Karpas-422 (cell line): ENCODE measurements at places on chromosomes 11 and 22. TPM values are rescaled to one million over a fixed set of nuclear protein-coding genes. Genes with fewer than 3 reads are reported as not detected.

DNA sequence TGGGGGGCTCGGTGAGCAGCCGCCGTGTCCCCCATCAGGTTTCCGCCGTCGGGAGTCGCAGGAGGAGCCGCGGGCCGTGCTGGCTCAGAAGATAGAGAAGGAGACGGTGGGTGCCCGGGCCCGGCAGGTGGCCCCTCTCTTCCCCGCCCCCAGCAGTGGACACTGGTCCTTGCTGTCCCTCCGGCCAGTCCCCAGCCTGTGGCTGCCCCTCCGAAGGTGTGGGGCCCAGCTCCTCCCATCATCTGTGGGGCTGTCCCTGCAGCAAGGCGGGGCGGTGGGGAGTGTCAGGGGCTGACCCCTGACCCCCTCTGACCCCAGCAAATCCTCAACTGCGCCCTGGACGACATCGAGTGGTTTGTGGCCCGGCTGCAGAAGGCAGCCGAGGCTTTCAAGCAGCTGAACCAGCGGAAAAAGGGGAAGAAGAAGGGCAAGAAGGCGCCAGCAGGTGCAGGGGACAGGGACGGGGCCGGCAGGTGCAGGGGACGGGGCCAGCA is 15.3 kb downstream of the EPS8L2 start:
- peak; percentile 55 for DNase-seq

- peak; percentile 68 for DNase-seq
These were observed 497.2 kb downstream of the NTM start for GRCh38 chr11:131867457-131868257.

DNA sequence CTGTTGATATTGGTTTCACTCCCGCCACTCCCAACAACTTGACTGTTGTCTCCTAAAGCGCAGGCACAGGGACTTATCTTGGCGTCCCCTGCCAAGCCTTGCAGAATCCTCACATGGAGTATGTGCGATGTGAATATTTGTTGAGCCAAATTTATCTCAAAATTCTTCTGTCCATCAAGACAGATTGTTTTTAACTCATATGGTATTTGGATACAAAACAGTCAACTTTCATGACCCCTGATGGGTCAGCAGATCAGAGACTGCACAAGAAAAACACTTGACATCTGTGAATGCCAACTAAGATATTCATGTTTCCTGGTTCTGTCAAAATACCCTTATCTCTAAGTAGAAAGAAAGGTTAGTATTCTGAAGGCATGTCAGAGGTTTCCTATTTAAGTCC is 221.7 kb upstream of the BLID start:
- no peak for DNase-seq

- DNase-seq = no peak
These were observed 6.8 kb downstream of the SLN start for GRCh38 chr11:107705027-107705426.

GRCh38 chr11:35583843-35584242 is 34.4 kb upstream of the FJX1 start:
- no peak for DNase-seq

GRCh38 chr11:8684600-8685290 is 2.2 kb downstream of the RPL27A start:
- no peak for DNase-seq

- no peak for DNase-seq
These were observed 49.3 kb downstream of the ME3 start for GRCh38 chr11:86623041-86623621.

DNA sequence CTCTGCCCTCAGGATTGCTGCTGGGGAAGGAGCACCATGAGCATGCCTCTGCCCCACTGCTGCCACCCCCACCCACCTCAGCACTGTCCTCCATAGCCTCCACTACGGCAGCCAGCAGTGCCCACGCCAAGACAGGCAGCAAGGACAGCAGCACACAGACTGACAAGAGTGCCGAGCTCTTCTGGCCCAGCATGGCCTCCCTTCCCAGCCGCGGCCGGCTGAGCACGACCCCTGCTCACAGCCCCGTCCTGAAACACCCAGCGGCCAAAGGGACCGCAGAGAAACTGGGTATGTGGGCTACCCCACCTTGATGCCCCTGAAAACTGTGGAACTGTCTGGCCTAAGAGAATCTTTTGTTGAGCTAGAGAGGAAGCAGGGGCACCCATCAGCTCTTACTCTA is 101.0 kb downstream of the AMOTL1 start:
- no peak for DNase-seq

DNA sequence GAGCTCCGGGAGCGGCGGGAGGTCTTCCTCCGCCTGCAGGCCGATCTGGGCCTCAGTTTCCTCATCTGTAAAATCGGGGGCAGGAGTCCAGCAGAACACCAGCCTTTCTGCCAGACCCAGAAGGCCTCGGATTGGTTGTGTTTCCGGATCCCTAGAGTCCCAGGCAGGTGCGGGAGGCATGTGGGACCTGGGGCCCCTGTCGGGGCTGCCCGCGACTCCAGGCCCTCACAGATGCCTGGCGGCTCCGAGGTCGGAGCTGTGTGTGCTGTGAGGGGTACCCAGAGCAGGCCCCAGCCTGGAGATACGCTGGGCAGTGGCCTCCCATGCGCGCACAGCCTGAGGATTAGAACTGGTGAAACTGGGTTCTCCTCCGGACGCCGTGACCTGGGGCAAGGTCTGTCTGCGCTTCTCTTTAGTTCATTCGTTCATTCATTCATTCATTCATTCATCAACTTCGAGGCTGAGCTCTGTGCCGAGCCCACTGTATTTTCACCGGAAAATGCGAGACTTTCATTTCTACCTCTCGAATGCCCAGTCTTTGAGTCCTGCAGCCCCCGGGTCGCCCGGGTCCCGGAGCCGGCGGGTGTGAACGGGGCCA is 24.6 kb downstream of the FLRT1 start:
- no peak for DNase-seq

- DNase-seq = peak; percentile 89
These were observed 195.9 kb downstream of the CSNK2A3 start for GRCh38 chr11:11157185-11157584.

DNA sequence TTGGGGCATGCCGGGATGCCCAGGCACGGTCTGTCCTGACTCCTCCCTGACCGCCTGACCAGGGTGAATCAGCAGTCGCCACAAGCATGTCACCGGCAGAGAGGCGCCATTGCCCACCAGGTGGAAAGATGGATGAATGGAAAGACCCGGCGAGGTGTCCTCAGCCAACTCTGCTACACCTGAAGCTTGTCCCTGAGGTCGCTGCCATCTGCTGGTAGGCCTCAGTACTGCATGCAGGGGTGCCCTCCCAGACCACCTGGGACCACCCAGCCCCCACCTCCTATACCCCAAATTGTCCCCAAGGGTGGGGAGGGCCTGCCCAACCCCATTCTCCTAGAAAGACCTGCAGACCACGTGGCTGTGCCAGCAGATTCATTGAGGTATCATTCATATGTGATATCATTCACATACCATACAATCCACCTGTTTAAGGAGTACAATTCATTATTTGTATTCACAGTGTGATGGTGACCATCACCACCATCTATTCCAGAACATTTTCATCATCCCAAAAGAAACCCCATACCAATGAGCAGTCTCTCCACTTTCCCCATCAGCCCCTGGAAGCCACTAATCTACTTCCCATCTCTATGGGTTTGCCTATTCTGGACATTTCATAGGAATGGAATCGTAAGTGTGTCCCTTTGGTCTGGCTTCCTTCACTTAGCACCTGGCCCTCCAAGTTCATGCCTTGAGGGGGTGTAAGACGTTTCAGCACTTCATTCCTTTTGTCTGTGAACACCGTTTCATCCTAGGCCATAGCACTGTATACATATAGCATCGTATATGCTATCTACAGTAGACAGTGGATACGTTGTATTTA is 17.5 kb downstream of the FGF3 start:
- peak; percentile 81 for DNase-seq

GRCh38 chr22:31223786-31224191 is 11.7 kb downstream of the LIMK2 start:
- DNase-seq = no peak

- DNase-seq = no peak
These were observed 418.8 kb downstream of the DYNC2H1 start for GRCh38 chr11:103528046-103528445.

- DNase-seq = no peak
These were observed 81.4 kb downstream of the SLC1A2 start for GRCh38 chr11:35337914-35338305.

DNA sequence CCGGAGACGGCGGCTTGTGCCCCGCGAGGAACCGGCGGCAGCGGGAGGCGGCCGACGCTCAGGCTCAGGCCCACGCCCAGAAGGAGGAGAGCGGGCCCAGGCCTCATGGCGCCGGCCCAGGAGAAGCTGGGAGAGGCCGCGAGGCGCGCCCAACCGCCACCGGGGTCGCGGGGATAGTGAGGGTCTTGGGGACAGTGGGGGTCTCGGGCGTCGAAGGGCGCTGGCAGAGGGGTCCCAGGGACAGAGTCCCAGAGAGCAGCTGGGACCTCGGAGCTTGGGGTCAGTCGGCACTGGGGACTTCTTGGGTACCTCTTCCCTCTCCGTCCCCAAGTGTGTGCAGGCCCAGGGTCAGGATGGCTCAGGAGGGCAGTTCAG is at the start of gene PKDREJ:
Gene PKDREJ (minus strand): TSS at position 128 of the 375 bp plus-strand sequence. CDS start 21 bp downstream, at position 107.
- DNase-seq = no peak

GRCh38 chr22:45254789-45255278 is 14.1 kb upstream of the KIAA0930 start:
- no peak for DNase-seq

GRCh38 chr11:118530683-118531596 is at the start of gene TMEM25:
TSS of gene TMEM25 (plus strand) at chr11:118531192. CDS start at chr11:118531802, 610 bp downstream.
- peak; percentile 76 for DNase-seq

DNA sequence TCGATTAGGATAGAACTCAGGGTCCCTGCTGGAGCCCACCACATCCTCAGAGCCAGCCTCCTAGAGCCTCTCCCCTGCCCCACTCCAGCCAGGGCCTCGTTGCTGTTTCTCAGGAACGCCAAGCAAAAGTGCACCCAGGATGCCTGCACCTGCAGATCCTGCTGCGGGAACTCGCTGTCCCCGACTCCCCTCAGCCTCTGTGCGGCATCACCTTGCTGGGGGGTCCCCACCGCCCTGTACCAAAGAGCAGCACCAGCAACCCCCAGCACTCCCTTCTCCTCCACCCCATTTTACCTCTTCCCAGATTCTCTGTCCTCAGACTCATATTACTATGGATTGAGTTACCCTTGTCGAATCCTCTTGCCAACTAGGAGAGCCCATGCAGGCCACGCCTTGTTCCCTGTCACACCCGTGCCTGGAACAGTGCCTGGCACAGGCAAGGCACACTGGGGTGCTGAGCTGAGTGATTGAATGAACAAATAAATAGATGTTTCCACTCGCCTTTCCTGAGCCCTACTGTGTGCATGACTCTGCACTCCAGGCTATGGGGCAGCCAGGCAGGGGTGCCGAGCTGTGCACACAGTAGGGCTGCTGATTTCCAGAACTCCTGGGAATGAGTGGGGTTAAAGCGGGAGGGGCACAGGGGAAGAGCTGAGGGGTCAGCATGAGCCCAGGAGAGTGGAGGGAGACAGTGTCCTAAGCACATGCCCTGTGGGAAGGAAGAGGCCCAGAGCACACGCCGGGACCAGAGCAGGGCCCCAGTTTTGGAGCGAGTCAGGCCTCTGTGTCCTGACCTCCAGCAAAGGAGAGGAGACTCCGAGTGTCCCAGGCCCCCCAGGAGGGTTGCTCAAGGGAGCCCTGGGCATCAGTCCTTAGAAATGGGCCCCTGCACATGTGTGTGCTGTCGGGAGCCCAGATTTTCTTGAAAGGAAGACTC is 44.3 kb downstream of the LINC01488 start:
- DNase-seq = no peak

- no peak for DNase-seq
These were observed 117.2 kb upstream of the BMAL1 start for GRCh38 chr11:13160346-13160745.

DNA sequence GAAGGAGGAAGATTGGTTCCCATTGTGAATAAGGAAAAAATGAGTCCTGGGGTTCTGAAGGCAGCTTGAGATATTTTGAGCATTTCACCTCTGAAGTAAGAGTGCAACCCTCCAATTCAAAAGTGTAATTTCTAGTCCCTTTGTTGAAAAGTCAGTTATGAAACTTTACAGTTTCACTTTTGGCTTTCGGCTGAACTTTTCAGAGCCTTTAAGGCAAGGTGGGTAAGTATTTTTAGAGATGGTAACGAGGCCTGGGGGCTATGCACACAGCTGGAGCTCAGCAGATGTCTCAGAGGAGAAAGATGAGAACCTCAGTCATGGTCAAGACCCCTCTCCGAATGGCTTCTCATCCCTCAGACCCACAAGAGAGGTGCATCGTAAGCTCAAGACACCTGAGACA is 267.6 kb downstream of the KIRREL3 start:
- no peak for DNase-seq

GRCh38 chr11:95442531-95443050 is 211.6 kb upstream of the SESN3 start:
- DNase-seq = no peak

DNA sequence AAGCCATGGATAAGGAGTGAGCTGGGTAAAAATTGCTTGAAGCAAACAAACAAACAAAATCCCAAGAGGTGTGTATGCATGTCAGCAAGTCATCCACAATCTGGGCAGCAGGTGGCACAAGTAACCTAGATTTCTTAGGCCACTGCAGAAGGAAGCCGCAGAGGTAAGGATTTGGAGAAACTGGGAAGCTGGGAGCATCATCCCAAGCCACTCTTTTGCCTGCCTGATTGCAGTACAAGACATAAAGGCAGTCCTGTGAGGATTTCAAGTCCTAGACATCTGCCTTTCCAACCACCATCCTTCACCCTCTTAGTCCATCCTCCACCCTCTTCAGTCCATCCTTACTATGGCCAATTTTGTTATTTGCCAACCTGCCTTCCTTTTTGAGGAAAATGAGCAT is 67.2 kb upstream of the BMAL1 start:
- DNase-seq = peak; percentile 62

- no peak for DNase-seq
These were observed 16.0 kb downstream of the TCP11L1 start for GRCh38 chr11:33055375-33055774.

Gene KCNJ5
- not detected in 2 replicates for total RNA-seq

Gene SLC7A4
- not detected in 2 replicates for total RNA-seq

Gene OR51B5
- total RNA-seq = 0.60 TPM in 1 of 2 replicates, not detected in the other

Gene MMP13
- total RNA-seq = not detected in 2 replicates

Gene BIRC3
- total RNA-seq = 0.47 and 0.52 TPM in 2 replicates

Gene SYCE3
- not detected in 2 replicates for total RNA-seq

Gene CEP126
- total RNA-seq = 2.4 and 4.8 TPM in 2 replicates

Gene CHADL
- 0.90 TPM in 1 of 2 replicates, not detected in the other for total RNA-seq

Gene IGSF9B
- 3.5 and 5.6 TPM in 2 replicates for total RNA-seq

Gene SPDYC
- not detected in 2 replicates for total RNA-seq

Gene POU2AF3
- not detected in 2 replicates for total RNA-seq

Gene SEC14L2
- 8.4 and 11.6 TPM in 2 replicates for total RNA-seq

Gene FAM227A
- total RNA-seq = 3.7 and 14.4 TPM in 2 replicates

Gene PRR33
- total RNA-seq = not detected in 2 replicates

Gene PGA4
- not detected in 2 replicates for total RNA-seq

Gene SCUBE1
- not detected in 2 replicates for total RNA-seq

Gene APOL2
- 11.3 and 15.9 TPM in 2 replicates for total RNA-seq

Gene C11orf16
- not detected in 2 replicates for total RNA-seq
